ENCODE measurements at places on chromosomes 5 and 9.

DNA sequence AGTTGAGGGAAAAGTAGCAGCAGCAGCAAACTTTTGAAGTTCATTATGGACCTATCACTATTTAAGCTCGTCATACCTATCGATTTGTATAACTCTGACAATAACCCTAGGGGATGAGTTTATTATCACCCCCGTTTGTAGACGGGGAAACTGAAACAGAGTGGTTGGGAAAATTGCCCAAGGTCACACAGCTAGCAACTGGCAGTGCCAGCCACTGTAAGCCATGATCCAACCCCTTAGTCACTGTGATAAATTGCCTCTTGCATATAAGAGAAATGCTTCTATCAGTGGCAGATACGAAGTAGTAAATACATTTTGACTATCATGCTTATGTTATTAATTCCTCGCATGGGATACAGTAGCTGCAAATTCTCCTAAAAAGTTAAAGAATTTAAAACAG, 73.3 kb upstream of the ATP10B start:
- no peak for DNase-seq

DNA sequence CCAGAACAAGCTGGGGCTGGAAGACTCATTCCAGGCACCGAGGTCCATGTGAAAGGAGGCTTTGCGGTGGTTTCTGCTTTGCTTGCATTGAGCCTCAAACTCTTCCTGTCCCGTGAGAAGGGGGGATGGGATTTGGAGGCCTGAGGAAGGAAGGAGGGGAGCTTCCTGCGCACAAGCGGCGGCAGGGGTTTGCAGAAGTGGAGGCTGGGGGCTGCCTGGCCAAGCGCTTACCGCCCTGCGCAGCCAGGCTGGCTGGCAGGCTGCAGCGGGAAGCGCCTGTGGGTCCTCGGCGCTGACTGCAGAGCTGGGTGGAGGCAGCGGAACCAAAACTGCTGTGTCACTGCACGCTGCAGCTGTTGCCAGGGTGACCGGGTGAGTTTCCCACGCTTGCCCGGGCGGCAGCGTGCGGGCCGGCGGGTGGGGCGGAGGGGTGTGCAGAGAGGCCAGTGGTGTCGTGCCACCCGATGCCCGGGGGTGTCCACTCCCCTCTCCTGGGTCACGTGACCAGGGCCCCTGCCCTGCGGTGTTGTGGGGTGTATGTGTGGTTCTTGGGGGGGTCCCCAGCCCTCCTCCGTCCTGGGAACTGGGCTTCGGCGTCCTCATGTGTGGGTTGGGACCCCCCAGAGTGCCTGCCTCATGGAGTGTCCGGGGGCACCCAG, 81.0 kb downstream of the RXRA start:
- peak; percentile 57 for DNase-seq

GRCh38 chr9:19371942-19372341, 8.1 kb downstream of the RPS6 start:
- DNase-seq: no peak

- no peak for DNase-seq
Observed at GRCh38 chr5:132483661-132484390, 6.7 kb downstream of the IRF1 start.

- no peak for DNase-seq
Observed at GRCh38 chr9:77750284-77750683, 102.2 kb upstream of the GNA14 start.

- no peak for DNase-seq
Observed at GRCh38 chr9:2260417-2261306, 245.5 kb downstream of the SMARCA2 start.

GRCh38 chr9:91837981-91838731, 111.9 kb downstream of the ROR2 start:
- DNase-seq: no peak

GRCh38 chr5:86861512-86861911, 243.8 kb downstream of the COX7C start:
- DNase-seq: peak; percentile 11

DNA sequence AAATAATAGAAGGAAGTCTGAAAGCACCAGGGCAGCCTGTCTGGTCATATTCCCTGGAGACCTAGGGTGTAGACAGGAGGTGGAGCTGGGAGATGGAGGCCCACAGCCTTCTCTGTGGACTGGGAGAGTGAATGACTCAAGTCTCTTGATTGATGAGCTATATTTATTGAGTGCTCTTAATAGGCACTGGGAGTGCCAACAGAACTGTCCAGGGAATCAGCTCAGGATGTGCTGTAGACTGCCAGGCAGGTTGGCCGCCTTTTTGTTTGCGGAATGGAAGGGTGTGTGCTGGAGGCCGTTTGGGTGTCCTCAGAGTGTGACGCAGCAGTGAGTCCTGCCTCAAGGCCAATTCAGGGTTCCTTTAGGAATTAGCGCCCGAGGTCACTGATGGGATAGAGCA, 33.4 kb upstream of the POMT1 start:
- DNase-seq: no peak

Measured in nucleus accumbens (tissue), 56 donors.